Muscle of arm (tissue), 14 donors: ENCODE measurements at places on chromosomes 4 and X.
A peak's percentile ranks its signal among the peaks of the same experiment; 100 is the strongest.

GRCh38 chr4:113576947-113577678, 184.4 kb downstream of the CAMK2D start:
- no peak for DNase-seq

DNA sequence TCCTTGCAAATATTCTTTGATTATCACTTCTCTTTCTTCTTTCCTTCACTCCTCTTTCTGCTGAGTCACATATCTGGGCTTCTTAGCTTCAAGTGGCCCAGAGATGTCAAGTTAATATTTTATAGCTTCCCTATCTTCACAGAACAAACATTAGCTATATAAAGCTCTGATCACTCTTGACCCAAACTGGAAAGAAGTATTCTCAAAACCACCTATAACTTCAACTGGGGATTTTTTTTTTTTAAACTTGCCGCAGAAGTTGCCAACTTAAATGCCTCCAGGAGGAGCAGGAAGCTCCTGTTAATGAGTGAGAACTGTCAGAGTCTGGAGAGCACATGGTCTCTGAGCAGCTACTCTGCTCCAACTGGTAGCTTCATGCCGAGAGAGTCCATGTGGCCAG, 233.3 kb upstream of the EDNRA start:
- no peak for DNase-seq

GRCh38 chr4:23516716-23517115, 373.1 kb downstream of the PPARGC1A start:
- no peak for DNase-seq

DNA sequence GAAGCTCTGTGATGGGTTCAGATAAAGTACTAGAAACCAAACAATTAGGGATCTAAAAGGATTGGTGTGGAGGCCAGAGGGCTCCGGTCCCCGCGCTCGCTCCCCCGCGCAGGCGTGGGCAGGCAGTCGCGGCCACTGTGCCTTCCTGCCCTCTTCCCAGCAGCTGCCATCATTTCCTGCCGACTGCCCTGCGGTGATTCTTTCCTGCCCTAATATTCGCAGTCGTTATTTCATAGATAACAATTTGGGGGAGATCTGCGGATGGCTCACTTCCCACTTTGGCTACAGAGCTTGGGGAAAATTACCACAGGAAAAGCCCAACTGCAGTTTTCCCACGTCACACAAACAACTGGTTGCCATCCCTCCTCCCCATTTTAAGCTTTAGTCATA, 2.2 kb downstream of the GRIA2 start:
- no peak for DNase-seq

GRCh38 chr4:183284965-183285364, 35.1 kb downstream of the CLDN22 start:
- DNase-seq: no peak

GRCh38 chr4:19128176-19128575, 1106.6 kb upstream of the LCORL start:
- DNase-seq: no peak

DNA sequence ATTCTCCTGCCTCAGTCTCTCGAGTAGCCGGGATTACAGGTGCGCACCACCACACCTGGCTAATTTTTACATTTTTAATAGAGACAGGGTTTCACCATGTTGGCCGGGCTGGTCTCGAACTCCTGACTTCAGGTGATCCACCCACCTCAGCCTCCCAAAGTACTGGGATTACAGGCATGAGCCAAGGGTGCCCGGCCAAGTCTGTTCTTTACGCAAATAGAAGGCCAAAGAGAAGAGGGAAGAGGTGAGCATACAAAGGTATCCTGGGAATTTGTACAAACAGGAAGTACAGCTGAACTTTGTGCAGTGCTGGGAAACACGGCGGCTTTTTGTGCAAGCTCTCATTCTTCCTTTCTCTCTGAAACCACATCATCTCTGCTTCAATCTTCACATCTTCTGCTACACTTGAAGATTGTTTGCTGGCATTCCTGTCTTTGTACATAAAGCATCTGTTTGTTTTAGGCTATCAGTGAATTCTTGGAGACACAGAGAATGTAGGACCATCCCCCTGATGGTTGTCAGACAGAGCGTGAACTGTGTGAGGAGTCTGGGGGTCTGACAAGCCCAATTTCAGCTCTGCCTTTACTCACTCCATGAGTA, 71.9 kb upstream of the PRSS48 start:
- no peak for DNase-seq

GRCh38 chr4:179415847-179416223, 1973.6 kb upstream of the AGA start:
- no peak for DNase-seq

- no peak for DNase-seq
Measured at GRCh38 chr4:98399915-98400314, 138.7 kb downstream of the RAP1GDS1 start.

- DNase-seq: no peak
Measured at GRCh38 chrX:17674601-17675000, 62.7 kb upstream of the SCML1 start.

DNA sequence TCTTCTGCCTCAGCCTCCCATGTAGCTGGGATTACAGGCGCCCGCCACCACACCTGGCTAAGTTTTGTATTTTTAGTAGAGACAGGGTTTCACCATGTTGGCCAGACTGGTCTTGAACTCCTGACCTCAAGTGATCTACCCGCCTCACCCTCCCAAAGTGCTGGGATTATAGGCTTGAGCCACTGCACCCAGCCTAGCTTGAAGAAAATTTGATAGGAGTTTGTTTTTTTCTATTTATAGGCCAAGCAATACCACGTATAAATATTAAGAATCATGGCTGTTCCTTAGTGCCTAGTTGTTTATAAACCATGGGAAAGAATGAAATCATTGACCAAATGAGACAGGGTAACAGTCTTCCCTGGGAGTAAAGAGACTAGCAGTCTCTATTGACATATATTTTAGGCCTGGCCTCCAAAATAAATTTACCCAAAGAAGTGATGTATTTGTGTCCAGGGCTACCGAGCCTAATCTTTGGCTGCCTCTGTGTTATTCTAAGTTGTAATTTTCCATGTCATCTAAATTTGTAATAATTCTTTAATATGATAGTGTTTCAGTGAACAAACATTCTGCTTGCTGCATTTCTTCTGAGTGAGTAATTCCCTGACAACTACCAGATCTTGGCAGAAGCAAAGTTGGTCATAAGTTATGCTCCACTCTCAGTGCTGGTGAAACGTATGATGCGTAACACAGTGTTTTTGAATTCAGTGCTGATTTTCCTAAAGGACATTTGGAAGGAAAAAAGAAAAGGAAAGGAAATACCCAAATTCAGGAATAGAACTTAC, 10.3 kb downstream of the PKD2 start:
- DNase-seq: peak; percentile 72

DNA sequence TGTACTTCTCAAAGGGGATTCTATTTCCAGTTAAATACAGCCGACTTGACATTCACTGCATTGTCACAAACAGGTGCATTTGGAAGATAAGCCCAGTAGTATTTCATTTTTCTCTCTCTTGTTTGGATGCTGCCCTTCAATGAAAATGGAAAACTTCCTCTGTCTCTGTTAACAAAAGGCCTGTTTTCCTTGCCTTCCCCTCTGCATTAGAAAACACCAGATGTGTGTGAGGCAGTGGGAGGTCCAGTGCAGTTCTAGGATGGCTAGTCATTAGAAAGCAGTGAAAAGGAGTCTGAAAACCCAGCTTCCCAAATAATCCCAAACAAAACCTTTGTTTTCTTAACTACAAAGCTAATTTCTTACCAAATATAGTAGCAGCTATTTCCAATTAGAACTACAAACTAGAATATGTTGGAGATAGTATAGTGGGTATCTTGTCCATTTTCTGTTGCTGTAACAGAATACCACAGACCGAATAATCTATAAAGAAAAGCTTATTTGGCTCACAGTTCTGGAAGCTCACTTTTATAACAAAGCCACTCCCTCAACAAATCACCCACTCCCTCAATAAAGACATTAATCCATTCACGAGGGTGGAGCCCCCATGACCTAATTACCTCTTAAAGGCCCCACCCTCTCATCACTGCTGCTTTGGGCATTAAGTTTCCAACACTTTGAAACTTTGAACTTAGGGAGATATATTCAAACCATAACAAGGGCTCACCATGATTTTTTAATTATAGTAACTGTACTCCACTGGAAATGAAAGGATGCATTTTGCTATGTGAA, 452.1 kb upstream of the RPS6KA3 start:
- DNase-seq: no peak

- DNase-seq: no peak
Measured at GRCh38 chr4:180169394-180169793, 2073.8 kb upstream of the TENM3 start.

DNA sequence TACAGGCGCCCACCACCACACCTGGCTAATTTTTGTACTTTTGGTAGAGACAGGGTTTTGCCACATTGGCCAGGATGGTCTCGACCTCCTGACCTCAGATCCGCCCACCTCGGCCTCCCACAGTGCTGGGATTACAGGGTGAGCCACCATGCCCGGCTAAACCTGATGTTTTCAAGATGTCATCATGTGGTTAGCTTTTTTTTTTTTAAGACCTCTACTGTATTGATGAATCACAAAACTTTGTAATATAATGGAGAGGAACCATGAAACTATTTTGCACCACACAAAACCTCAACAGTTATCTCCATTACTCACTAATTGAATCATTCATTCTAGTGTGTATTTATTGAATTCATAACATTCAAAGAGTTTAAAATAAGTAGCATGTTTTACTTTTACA, 94.7 kb upstream of the NEIL3 start:
- no peak for DNase-seq

GRCh38 chr4:148203056-148203898, 238.9 kb downstream of the NR3C2 start:
- peak; percentile 32 for DNase-seq

DNA sequence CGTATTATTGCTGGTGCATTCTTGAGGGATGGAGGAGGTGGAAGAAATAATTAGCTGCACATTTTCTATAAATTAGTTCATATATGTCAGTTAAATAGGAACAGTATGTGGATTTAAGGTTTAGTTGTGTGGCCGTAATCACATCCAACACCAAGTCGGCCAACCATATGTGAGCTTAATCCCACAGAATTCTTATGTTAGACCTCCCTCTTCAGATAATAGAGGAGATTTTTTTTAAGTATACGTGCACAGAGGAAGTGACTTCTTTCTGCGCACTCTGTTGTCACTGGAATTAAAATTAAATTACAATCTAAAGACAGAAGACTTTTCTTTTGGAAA, 2.1 kb downstream of the SEPTIN11 start:
- DNase-seq: no peak

DNA sequence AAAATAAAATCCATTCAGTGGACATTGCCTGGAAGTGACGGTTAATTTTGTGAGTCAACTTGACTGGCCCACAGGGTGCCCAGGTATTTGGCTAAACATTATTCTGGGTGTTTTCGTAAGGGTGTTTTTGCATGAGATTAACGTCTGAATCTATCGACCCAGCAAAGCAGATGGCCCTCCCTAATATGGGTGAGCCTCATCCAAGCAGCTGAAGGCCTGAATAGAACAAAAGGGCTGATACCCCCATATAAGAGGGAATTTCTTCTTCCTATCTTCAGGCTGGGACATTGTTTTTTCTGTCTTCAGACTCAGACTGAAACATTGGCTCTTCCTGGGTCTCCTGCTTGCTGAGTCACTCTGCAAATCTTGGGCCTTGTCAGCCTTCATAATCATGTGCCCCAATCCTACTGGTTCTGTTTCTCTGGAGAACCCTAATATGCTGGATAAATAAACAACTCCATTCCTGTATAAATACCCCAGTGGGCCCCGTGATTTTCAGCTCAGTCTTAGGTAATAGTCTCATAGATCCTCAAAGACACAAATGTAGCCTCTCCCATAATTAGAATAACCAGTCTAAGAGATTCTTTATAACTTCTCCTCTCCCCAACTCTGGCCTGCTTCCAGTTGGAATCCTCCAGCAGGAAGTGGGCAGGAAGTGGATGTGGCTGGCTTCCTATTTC, 33.1 kb upstream of the DDX3X start:
- no peak for DNase-seq

DNA sequence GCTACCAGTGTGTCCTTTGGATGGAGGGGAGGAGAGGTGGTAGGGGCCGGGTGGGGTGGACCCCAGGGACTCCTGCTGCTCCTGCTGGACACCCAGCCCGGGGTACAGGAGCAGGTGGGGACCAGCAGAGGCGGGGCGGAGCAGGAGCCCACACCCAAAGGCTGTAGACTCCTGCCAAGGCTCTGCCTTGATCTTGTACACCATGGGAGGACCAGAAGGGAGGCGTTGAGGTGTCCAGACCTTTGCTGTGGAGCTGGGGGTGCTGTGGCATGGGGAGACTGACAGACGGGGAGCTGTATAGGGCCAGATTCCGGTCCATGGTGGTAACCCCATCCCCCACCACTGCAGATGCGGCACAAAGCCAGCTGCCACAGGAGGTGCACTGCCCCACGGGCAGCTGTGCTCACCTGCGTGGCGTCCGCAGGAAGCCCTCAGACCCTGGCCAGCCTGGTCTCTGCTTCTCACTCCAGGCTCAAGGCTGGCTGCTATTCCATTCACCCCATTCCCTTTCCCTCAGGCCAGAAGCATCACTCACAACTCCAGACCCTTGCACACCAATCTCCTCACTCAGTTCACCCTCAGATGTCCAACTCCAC, 5.0 kb upstream of the SLC26A1 start:
- DNase-seq: no peak

- DNase-seq: no peak
Measured at GRCh38 chr4:140099983-140100382, 54.0 kb downstream of the MAML3 start.

GRCh38 chr4:70759126-70759525, 37.4 kb downstream of the RUFY3 start:
- DNase-seq: no peak

GRCh38 chr4:77710059-77710458, 104.4 kb downstream of the CXCL13 start:
- no peak for DNase-seq

- no peak for DNase-seq
Measured at GRCh38 chr4:70816894-70817293, 22.8 kb downstream of the GRSF1 start.

- DNase-seq: no peak
Measured at GRCh38 chr4:159303435-159303834, 200.6 kb downstream of the RAPGEF2 start.

DNA sequence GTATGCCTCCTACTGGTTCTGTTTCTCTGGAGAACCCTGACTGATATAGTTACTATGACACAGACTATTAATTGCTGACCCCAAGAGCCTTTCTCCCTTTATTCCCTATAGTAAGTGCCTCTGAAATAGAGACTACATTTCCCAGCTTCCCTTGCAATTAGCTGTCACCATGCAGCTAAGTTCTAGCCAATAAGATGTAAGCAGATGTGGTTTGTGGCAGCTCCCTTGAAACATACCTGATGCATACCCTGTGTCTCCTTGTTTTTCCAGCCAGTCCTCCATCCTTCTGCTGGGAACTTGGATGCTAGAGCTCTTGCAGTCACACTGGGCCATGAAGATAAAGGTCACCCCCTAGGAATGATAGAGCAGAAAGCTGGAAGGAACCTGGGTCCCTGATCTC, 9.7 kb upstream of the TMEM165 start:
- no peak for DNase-seq

GRCh38 chr4:174457468-174457867, 64.8 kb downstream of the HPGD start:
- peak; percentile 86 for DNase-seq
